ENCODE measurements at places on chromosomes 3 and 15.
A peak's percentile ranks its signal among the peaks of the same experiment; 100 is the strongest.

DNA sequence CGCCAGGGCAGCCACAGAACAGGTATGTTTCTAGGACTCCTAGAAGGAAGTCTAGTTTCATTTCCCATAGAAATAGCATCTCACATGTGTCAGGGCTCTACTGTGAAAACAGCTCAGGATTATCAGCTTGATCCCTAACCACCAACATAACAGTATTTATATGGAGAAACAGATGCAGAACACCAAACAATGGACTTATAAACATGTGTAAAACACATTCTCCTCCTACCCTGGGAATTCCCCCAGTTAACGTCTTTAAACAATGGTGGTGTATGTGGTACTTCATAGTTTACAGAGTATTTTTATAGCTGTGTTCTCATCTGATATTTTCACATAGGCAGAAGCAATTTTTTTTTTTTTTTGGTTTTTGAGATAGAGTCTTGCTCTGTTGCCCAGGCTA, 9.7 kb downstream of the TNFSF10 start:
- DNase-seq = no peak

- DNase-seq = no peak
Measured at GRCh38 chr3:55488398-55489055, 1.4 kb upstream of the WNT5A start.

DNA sequence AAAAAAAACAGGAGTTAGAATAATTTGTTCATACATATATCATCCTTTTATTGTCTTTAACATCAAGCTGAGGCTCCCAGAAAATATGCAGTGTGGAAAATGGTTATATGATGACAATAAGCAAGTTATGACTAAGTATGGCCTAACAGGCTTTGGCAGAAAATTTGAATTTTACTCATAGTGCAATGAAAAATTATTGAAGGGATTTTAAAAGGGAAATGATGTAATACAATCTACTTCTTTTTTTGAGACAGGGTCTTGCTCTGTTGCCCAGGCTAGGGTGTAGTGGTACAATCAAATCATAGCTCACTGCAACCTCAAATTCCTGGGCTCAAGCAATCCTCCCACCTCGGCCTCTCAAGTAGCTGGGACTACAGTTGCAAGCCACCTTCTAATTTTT, 78.7 kb downstream of the FAIM start:
- no peak for DNase-seq

GRCh38 chr3:89699771-89700170, 592.4 kb downstream of the EPHA3 start:
- DNase-seq = no peak

- no peak for DNase-seq
Measured at GRCh38 chr15:66698318-66698961, 3.6 kb upstream of the SMAD6 start.

GRCh38 chr15:77342807-77343206, 77.1 kb downstream of the PEAK1 start:
- no peak for DNase-seq

GRCh38 chr3:68402235-68402918, 530.0 kb downstream of the TAFA4 start:
- DNase-seq = no peak

GRCh38 chr3:109325109-109325508, 8.8 kb upstream of the DPPA2 start:
- no peak for DNase-seq

DNA sequence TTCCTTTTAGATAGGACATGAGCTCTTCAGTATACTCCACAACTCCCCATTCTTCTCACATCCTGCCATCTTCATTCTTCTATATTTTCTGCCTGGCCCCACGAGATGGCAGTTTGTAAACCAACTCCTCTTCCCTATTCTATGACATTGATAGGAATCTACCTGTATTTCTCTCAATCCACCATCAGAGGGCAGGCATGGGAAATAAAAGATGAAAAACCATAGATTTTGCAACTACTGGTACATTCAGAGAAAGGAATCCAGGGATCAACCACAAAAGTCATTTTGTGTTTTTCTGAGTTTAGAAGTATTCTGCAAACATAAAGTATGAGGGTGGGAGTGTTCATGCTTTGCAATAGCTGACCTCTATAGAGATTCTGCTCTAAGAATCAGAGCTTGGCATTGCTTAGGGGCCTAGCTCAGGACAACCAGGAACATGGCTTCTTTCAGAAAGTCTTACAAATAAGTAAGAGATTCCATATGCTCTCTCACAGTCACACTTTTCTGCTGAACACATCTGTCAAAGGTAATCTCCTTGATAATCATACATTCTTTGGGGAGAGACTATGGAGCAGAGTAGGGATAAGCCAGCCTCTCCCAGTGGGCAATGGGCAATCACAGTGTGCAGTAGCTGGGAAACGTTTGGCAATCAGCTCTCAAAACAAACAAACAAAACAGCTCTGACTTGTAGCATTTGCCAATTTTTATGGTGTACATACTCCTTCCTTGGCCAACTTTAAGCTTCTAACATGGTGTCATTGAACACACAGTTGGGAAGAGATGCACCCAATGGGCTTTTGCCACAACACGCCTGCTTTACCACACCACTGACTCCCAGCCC, 43.1 kb upstream of the SLC25A36 start:
- no peak for DNase-seq

- DNase-seq = no peak
Measured at GRCh38 chr3:122961146-122961545, 66.4 kb downstream of the SEMA5B start.

DNA sequence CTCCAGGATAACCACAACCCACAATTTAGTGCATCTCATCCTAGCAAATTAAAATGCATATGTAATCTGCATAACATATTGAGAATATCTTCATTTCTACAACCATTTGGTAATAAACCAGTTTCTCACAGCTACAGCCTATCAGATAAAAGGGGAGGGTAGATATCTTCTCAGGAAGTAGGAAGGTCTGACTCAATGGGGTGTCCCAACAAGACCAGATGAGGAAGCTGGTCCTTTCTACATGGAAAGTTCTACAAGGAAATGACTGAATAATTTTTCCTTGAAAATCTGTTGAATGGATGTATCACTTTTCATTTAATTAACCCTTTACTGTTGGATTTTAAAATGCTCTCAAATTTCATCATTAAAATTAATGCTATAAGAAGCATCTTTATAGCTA, 17.4 kb upstream of the TMPRSS7 start:
- no peak for DNase-seq

DNA sequence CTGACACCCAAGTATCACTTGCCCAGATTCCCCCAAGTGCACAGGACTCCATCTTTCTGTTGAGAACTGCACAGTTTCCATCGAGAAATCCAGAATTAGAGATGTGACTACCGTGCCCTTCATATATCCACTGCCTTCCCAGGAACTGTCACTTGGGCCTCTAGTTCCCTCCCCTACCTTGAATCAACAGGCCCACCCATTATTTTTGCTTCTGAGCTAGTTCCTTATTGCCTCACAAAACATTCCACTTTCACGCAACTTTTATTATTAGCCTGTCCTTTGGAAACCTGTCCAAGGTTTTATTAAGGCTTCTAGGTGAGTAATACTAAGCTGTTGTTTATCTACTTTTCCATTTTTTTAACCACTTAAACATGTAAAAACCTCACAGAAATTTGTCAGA, 17.1 kb upstream of the SLC30A4 start:
- no peak for DNase-seq

GRCh38 chr3:156978481-156978961, 152.4 kb downstream of the LEKR1 start:
- DNase-seq = no peak

- no peak for DNase-seq
Measured at GRCh38 chr3:16140116-16140893, 34.2 kb upstream of the GALNT15 start.

DNA sequence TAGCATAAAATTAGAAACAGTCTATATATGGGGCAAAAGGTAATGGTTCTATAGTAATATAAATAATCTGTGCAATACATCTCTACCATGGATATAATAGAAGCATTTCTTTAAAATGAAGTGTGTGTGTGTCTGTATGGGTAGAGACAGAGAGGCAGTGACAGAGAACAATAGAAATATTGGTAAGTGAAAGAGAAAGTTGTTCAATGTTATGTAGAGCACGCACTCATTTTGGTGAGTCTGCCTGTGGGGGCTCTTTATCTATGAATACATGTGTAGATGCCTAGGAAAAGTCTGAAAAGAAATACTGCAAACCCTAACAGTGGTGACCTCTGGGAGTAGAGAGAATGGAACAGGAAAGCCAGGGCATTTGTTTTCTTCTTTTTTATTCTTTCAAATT, 182.6 kb downstream of the STAC start:
- DNase-seq = no peak

DNA sequence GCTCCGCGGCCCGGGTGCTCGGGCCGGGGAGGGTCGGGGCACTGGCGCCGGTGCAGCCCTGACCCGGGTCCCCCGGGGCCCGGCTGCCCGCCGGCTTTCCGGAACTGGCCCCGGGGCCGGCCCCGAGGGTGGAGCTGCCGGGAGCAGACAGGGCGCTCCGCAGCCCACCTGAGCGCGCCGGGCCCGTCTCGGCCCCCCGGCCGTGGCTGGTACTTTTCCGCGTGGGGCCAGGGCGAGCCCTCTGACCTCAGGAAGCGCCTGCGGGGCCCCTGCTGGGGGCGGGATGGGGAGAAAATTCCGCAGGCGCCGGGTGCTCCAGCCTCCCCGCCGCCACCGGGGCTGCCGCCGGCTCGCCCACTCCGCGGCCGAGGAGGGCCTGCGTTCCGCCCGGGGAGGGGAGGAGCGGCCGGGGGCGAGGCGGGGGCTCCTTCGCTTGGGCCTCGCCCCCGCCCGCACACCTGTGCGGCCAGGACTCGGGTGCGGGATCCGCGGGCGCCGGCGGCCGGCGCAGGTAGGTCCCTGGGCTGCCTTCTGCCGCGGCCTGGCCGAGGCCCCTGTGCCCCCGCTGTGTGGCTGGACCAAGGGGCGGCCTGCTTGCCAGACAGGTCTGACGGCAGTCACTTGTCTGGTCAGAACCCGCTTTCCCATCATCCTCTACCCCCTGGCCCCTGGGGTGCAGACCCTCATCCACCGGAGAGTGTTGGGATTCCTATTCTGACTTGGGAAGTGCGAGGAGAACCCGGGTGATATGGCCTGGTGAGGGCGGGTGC, 3.5 kb downstream of the FURIN start:
- no peak for DNase-seq

DNA sequence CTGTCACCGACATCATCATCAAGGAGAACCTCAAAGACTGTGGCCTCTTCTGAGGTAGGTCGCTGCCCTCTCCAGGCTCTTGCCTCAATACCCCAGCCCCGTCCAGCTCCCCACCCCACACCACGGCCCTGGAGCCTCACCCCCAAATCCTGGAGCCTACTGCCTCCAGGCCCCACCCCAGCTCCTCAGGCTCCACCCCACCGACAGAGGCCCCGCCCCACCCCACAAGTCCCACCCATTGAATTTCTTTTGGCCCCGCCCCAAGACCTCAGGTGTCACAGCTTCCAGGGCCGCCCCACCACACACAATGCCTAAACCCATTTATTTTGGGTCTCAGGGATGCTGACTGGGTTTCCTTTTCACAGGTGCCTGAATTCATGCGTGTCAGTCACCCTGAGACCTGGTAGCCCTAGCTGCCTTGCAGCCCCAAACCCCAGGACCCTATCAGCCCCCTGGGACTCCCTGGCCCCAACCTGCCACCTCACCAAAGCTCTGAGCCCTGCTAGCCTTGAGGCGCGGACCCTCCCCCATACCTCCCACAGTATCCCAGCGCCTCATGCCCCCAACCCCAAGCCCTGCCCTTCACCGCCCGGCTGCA, 3.6 kb downstream of the GNAT1 start:
- DNase-seq = no peak

- DNase-seq = no peak
Measured at GRCh38 chr15:38401106-38401505, 52.8 kb upstream of the FAM98B start.

DNA sequence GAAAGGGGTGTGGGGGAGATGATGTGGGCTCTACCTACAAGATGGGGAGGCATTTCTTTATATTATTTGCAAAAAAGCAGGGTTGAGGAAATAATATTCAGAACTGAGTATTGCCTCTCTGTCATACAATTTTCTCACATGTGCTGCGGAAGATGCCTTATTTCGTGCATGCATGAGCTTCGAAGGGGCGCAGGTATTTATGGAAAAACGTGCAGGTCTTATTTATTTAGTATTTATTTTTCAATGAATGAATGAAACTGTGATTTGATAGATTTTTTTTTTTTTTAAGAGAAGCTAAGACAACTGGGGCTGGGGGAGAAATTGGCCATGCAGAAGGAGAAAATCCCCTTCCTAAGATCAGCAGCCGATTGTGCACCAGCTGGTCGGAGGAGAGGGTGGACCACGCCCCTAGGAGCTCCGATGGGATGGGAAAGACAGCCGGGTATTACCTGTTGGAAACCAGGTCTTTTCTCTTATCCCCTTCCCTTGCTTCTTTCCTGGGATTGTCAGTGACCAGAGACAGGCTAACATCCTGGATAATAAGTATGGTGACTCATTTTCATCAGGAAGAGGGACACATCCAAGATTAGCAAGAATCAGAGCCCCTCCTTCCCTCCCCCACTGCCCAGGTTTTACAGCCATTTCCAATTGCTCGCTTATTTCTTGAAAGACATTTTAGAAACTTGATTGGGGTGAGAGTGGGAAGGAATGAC, 875 bp downstream of the GAP43 start:
- no peak for DNase-seq

DNA sequence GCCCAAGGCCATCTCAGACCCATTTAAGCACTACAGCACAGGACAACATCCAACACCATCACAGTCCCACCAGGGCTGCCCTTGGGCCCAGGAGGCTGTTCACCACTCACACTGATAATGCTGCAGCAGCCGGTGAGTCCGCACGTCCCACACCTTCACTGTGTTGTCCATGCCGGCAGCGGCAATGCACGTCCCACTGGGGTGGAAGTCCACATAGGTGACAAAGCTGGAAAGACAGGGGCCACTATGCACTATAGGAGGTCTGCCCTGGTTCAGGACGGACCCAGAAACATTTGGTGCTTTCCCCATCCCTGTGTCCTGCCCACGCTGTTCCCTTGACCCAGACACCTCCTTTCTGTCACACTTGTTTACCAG, 8.5 kb downstream of the POC1A start:
- no peak for DNase-seq

- DNase-seq = peak; percentile 14
Measured at GRCh38 chr3:39101022-39101689, 6.3 kb downstream of the GORASP1 start.

DNA sequence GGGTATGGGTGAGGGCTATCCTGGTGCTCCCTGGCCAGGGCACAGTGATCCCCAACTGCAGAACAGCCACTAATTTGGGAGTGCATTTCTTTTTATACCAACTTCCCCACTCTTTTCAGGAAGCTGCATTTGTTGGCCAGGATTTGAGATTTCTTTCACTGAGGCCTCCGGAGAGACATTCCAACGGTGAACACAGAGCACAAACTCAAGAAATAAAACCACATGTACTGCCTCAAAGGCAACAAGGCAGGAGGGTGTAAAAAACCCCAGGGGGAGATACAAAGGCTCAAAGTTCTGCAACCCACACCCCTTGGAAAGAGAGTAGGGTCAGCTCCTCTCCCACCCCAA, 65.3 kb downstream of the CPN2 start:
- DNase-seq = no peak

Measured in stimulated activated CD8-positive, alpha-beta memory T cell treated with anti-CD3 and anti-CD28 coated beads, Interleukin-15, amount 100 ng/mL, for 4 hours (primary cell).